NCI-H774 (cell line): ENCODE measurements at places on chromosomes 3 and 15.

DNA sequence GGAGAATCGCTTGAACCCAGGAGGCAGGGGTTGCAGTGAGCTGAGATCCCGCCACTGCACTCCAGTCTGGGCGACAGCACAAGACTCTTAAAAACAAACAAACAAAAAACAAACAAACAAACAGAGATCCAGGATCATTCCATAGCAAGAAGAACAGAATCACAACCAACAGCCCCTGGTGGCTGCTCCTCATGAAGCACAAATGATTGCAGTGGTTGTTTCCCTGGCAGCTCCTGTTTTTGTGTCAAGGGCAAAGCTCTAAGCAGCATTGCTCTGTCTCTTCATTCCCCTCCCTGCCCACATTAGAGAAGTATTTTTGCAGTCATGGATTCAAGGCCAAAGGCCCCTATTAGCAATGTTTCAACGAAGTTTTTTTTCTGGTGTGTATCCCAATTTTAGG, 25.8 kb upstream of the BLM start:
- no peak for DNase-seq

- no peak for DNase-seq
Measured at GRCh38 chr15:66702787-66703539, 927 bp downstream of the SMAD6 start.

DNA sequence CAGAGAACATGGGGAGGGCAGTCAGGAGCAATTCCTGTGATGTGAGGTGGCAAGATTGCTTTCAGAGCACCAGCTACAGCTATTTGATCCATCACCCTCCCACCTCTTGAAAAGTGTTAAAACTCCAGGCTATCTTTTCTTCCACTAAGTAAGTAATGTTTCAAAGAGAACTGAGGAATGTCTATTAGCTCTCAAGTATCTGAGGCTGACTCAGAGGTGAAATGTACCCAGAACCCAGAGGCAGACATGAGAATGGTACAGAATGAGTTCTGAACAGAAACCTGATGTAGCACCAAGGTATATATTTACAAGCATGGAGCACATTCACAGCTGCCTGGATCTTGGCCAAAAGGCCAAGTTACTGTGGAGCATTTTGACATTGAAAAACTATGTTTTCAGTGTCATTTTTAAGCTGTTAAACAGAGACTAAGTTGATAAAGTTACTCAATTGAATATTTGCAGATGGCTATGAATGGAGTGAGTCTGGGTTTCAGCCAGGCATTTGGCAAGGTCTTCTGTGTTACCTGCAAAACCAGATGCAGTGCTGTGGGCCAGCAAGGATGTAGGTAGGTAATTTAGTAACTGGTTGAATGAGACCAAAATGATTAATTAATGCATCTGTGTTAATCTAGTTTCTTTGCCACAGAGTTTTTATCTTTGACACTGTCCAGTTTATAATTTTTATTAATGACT, 227.7 kb upstream of the CD96 start:
- DNase-seq: no peak

DNA sequence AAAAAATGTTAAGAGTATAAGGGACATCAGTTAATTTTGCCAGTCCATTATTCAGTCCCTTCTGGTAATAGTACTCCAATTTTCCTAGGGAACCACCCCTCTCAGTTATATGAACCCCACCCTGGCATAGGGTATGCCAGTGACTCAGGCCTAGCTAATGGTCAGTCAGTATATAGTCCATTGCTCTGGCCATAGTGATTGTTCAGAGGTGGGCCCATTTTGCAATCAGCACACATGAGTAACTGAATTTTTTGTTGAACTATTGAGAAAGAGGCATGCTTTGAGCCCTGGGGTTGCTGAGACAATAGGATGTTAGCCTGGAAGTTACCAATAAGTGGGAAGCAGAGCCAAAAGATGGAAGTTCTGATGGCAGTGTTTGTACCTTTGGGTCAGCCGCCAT, 4.1 kb downstream of the LRCH3 start:
- DNase-seq: no peak

DNA sequence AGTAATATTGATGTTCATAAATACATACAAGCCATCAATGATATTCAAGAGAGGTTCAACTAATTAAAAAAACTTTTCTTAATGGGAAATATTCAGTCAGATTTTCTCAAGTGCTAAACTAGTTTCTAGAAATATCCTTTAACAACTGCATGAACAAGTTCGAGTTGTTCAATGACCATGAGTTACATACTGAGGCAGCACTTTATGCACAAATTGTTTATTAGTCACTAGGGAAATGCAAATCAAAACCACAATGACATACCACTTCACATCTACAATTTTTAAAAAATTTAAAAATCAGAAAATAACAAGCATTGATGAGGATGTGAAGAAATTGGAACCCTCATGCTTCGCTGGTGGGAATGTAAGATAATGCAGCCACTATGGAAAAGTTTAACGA, 62.4 kb downstream of the RAD18 start:
- DNase-seq: no peak

DNA sequence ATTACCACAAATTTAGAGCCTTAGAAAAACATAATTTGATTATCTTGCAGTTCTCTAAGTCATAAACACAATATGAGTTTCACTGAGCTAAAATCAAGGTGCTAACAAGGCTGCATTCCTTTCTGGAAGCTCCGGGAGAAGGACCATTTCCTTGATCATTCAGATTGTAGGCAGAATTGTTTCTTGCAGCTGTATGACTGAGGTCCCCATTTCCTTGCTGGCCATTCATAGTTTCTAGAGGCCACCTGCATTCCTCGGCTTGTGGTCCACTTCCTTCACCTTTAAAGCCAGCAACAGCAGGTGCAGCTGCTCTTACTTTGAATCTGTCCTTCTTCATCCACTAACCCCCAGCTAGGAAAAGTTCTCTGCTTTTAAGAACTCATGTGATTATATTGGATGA, 58.7 kb downstream of the IFT80 start:
- no peak for DNase-seq

- peak; percentile 8 for DNase-seq
Measured at GRCh38 chr15:66698318-66698961, 3.6 kb upstream of the SMAD6 start.

DNA sequence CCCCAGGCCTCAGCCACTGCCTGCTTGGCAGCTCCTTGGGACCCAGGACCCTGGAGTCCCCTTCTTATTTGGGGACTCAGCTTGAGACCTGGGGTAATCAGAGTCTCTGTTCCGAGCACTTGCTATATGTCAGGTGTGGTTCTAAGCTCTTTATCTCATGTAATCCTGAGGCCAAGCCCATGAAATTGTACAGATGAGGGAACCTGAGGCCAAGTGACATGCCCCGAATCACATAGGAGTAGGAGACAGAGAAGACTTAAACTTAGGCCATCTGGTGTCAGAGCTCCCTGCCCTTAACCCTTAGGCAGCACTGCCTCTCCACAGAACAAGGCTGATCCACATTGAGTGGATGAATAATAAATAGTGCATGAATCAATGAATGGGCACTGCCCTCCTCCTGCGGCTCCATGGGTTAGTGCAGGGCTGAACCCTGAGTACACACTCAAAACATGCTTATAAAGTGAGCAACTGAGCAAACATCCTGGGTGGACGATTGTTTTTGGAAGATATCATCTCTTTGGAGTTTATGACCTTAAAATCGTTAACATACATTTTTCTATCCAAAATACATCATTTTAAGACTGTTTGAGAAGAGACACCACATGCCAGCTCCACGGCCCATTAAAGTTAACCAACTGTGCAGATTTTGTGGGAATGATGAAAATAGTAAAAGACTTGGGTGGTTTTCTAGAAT, 33.2 kb upstream of the IQSEC1 start:
- DNase-seq: no peak

DNA sequence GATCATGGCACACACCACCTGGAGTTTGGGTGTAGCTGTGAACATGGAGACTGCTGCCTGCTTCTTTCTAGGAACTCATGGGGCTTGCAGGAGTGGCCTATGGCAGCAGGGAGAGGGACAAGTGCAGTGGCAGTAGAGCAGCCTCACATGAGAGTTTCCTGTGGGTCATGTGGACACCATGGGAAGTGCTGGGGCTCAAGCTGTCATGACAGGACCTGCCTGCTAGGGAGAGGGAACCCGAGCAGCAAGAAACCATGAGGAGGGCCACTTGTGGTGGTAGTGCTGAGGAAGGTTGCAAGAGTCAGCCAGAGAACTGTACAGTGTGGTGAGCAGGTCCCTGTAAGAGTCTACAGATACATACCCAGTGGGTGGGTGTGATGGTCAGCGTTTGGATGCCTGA, 73.8 kb upstream of the MRPS22 start:
- no peak for DNase-seq

DNA sequence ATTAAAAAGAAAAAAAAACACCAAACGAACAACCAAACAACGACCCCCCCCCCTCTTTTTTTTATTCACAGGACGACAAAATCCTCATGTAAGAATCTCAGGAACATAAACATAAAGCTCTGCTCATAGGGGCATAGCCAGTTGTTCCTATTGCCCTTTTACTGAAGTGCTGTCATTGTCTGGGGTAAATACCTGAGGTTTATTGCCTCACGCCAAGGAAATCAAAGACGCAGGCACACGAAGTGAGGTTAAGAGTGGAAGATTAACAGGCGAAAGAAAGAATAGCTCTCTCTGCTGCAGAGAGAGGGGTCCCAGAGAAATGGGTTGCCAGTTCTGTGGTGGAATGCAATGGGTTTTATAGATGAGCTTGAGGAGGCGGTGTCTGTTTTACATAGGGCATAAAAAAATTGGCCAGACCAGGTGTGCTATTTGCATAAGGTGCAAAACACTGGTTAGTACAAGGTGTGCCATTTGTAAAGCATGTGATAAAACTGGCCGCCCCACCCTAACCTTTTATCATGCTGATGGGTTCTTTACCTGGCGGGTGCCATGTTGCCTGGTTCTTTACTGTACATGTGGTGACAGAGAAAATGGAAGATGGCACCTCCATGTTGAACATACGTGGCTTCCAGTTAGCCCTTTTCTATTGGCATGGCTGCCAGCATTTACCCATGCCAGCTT, 257.6 kb upstream of the ZPLD1 start:
- no peak for DNase-seq

- no peak for DNase-seq
Measured at GRCh38 chr3:129613367-129613740, 6.9 kb upstream of the PLXND1 start.

- no peak for DNase-seq
Measured at GRCh38 chr3:41532976-41533375, 333.7 kb downstream of the CTNNB1 start.

DNA sequence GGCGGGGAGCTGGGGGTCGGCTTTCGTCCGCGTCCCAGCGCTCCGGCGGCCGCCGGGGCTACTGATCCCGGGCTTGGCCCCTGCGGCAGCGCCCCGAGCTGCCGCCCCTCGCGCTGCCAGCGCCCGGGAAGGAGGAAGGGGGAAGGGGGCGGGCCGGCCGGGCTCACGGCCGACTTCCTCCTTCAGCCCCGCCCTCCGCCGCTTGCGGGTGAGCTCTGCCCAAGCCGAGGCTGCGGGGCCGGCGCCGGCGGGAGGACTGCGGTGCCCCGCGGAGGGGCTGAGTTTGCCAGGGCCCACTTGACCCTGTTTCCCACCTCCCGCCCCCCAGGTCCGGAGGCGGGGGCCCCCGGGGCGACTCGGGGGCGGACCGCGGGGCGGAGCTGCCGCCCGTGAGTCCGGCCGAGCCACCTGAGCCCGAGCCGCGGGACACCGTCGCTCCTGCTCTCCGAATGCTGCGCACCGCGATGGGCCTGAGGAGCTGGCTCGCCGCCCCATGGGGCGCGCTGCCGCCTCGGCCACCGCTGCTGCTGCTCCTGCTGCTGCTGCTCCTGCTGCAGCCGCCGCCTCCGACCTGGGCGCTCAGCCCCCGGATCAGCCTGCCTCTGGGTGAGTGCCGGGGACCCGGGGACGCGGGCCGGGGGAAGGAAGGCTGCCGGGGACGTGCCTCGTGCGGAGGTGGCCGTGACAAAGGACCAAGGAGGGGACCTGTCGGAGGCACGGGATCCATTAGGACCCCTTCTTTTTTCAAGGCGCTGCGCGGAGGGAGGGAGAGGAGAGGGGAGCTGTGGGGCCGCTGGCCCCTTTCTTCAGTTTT, at the start of gene SEMA4B:
Gene SEMA4B, plus strand, starts transcription at position 201 of the 814 bp plus-strand sequence. Its CDS starts 249 bp downstream, at position 450.
- peak; percentile 46 for DNase-seq

DNA sequence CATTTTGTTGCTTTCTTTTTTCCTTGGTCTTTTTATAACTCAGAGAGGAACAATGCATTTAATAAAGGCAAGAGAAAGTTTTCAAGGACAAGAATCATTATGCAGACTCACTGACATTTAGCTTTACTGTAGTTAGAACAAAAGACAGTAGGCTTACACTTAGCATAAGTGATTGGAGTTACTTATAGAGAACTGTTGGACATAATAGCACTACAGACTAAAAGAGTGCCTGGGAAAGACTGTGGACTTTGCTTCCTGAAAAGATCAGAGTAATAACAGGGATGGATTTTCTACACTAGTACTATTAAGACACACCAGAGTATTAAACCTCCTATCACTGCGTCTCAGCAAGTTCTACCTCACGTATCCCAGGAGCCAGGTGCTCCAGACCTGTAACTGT, 39.3 kb upstream of the SPRED1 start:
- DNase-seq: no peak
